ENCODE measurements at places on chromosomes 16 and 17. TPM values are rescaled to one million over a fixed set of nuclear protein-coding genes. Genes with fewer than 3 reads are reported as not detected.

- peaks cover 14% of the 10 kb centered on the region for H3K4me1 ChIP-seq
- H3K27ac ChIP-seq: no peak overlapping the region
- no peak for DNase-seq
- H3K4me3 ChIP-seq: no peak overlapping the region
- H3K36me3 ChIP-seq: no peaks in the 10 kb centered on the region
Observed at GRCh38 chr17:57251211-57251787, 5.0 kb upstream of the MSI2 start.

DNA sequence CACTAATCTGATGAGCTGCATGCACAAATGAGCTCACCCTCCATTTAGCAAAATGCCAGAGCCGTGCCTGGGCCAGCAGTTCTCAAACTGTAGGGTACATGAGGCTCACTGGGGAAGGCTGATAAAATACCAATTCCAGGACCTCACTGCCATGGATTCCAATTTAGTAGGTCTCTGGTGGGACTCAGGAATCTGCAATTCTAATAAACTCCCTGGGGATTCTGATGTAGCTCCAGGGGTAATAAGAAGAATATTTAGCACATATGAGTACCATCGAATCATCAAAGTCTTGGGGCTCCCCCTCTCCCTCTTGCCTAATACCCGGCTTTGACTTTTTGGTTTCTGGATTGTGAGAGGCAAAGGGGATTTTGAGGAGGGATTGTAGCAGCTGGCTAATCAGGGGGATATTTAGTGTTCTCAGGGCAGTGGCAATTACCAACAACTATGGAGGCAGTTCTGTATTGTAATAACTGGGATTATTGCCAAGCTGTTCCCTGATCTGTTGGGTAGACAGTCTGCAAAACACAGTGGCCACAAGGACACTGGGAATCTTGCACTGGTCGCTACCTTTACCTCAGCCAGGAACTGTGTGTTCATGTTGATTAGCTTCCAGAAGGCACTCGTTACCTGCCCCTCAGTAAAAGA, 140.4 kb downstream of the SHISA9 start:
- H3K4me1 ChIP-seq: peaks cover 33% of the 10 kb centered on the region
- no peaks in the 10 kb centered on the region for H3K27me3 ChIP-seq
- DNase-seq: no peak
- H3K4me3 ChIP-seq: no peak overlapping the region

DNA sequence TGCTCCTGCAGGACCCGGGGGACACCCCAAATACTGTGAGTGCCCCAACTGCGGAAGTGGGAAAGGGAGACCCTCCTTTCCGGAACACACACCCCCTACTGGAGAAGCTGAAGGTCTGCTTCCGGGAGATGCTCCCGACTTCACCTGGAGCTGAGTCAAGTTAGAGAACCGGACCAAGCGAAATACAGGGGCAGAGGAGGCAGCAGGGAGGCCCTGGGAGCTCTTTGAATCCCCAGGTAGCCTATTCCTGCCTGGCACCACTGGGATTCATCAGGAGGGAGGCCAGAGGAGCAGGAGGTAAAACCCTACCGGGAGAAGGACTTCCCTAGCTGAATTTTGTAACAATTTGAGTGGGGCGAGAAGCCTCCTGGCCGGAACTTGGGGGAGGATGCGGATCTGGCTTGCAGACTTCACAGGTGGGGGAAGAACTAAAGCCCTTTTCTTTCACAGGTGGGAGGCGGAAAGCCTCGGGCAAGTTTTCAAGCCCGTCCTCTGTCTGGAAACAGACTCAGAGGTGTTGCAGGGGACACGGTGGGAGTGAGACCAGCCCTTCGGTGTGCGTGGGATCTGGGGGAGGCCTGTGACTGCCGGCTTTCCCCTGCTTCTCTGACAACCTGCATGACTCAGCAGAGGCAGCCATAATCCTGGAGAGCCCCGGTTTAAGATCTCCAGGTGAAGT, 22.4 kb upstream of the TEKT1 start:
- DNase-seq: peak; percentile 64
- H3K4me3 ChIP-seq: peak overlapping the region; percentile 78
- peak overlapping the region; percentile 66 for H3K27ac ChIP-seq
- peaks cover 3% of the 10 kb centered on the region for H3K36me3 ChIP-seq

The DPEP3 gene
- total RNA-seq: 2.7 TPM

DNA sequence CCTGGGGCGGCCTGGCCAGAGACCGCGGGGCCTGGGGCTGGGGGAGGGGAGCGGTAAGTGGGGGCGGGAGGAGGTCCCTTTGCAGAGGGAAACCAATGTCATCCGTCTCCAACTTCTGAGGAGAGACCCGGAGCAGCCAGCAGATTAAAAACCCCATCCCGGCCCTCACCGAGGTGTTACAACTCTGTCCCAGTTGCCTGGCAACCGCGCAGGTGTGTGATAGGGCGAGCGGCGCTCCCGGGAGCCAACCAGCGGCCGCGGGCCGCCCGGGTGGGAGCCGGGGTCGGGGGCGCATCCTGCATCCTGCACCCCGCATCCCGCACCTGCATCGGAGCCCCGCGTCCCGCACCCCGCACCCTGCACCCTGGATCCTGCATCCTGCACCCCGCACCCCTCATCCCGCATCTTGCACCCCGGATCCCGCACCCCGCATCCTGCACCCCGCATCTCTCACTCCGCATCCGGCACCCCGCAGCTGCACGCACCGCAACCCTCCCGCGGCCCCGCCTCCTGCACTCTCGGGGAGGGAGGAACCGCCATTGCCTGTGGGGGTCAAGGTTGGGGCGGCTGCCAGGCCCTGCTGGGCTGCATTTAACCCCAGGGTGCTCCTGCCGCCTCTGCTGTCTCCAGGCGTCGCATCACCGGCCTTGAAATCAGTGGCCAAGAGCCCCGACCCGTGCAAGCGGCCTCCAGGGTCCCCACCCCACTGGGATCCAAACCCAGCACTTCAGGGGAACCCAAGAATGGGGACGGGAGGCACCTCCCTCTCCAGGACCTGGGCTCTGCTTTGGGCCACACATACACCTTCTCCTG, 47.3 kb downstream of the RTN4RL1 start:
- H3K4me1 ChIP-seq: peaks cover 2% of the 10 kb centered on the region
- peak; percentile 78 for DNase-seq
- H3K27me3 ChIP-seq: peaks cover 38% of the 10 kb centered on the region
- H3K27ac ChIP-seq: no peak overlapping the region

DNA sequence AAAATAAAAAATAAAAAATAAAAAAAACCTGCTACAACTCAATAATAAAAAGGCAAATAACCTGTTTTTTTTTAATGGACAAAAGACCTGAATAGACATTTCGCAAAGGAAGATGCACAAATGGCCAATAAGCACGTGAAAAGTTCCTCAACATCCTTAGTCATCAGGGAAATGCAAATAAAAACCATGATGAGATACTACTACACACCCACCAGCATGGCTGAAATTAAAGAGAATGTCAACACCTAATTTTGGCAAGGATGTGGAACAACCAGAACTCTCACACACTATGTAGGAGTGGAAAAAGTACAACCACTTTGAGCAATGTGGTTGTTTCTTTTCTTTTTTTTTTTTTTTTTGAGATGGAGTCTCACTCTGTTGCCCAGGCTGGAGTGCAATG, 24.6 kb downstream of the COG7 start:
- no peak overlapping the region for H3K4me3 ChIP-seq
- H3K27ac ChIP-seq: no peak overlapping the region
- H3K27me3 ChIP-seq: no peaks in the 10 kb centered on the region
- peaks cover 2% of the 10 kb centered on the region for H3K4me1 ChIP-seq
- DNase-seq: no peak

- no peak overlapping the region for H3K27ac ChIP-seq
- DNase-seq: no peak
- H3K36me3 ChIP-seq: peaks cover 8% of the 10 kb centered on the region
- H3K4me1 ChIP-seq: peaks cover 5% of the 10 kb centered on the region
Observed at GRCh38 chr16:10992797-10993196, 48.4 kb downstream of the CLEC16A start.

DNA sequence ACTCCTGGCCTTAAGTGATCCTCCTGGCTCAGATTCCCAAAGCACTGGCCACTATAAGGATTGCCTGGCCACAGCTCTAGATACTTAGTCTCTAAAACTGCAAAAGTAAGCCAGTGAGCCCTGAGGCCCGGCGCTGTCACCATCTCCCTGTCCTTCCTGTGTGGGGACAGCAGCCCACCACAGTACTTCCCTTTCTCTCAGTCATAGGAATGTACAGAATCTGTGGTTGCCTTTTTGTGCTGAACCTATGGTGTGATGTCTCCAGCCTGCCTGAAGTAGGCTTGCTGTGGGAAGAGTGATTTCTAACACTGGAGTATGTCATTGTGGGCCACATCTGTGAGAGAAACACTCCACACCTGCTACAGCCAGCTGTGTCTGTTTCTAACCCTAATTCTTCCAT, 24.7 kb downstream of the NTAN1 start:
- no peak overlapping the region for H3K4me3 ChIP-seq
- no peaks in the 10 kb centered on the region for H3K27me3 ChIP-seq
- no peak for DNase-seq
- H3K27ac ChIP-seq: no peak overlapping the region
- peaks cover 49% of the 10 kb centered on the region for H3K36me3 ChIP-seq
- H3K4me1 ChIP-seq: peaks cover 8% of the 10 kb centered on the region

The EFNB3 gene
- 14.5 TPM for total RNA-seq

DNA sequence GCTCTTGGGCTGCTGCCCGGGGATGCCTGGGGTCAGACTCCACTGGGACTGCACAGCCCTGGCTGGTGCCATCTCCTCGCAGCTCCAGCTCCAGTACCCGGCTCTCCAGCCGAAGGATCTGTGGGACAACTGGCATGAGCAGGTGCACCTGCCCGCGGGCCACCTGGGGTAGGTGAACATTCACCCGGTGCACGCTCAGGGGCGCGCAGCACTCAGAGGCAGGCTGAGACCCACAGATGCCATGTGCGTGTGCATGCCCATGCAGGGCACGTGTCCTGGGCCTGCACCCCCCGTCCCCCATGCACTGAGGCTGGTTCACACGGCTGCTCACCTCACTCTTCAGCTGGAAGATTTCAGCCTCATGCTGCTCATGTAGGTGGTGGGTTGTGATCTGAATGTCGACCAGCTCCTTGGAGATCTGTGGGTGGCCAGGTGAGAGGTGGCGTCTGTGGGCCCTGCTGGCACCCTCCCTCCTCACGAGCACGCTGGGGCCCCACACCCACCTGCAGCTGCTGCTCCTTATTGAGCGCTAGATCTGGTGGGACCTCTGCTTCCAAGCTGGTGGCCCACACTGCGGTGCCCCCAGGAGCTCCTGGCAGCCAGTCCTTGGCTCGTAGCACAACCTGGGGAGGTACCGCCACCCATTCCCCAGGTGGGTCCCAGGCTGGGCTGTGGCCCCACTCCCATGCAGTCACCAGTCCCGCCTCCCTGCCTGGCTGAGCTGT, 618 bp downstream of the CCDC78 start:
- no peaks in the 10 kb centered on the region for H3K4me1 ChIP-seq
- peaks cover 2% of the 10 kb centered on the region for H3K27me3 ChIP-seq
- peak overlapping the region; percentile 69 for H3K4me3 ChIP-seq
- no peak overlapping the region for H3K27ac ChIP-seq

GRCh38 chr17:64146418-64147109, 16.6 kb upstream of the ERN1 start:
- peak; percentile 28 for DNase-seq
- H3K4me1 ChIP-seq: peaks cover 23% of the 10 kb centered on the region
- no peaks in the 10 kb centered on the region for H3K27me3 ChIP-seq
- H3K27ac ChIP-seq: no peak overlapping the region

The SLC2A4 gene
- total RNA-seq: 5.6 TPM

DNA sequence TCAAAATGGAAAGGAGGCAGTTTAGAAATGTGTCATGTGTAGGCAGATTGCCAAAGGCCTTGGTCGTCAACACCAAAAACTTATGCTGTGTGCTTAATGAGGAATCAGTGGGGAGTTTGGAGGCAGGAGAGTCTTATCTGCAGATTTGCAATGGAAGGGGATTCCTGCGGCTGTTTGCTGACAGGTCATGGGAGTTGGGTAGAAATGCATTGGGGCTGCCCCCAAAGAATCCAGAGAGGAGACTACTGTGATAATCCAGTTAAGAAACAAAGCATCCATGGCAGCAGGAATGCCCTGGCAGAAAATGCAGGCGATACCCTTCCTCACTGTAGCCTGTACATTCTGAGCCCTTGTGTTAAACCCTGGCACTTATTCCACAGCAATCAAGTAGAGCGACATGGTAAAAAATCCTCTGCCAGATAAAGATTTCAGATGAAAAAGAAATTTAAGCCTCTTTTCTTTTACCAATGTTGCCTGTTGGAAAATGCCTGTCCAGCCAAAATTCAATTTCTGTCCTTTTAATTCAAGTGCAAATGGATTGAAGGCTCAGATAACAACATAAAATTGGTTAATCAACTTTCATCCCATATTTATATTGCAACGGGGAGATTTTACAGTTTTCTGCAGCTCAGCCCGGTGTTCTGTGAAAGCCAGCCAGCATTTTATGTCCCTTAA, 491.0 kb upstream of the CDH5 start:
- H3K27ac ChIP-seq: 0 out of 2 replicates have a peak overlapping the region, but pooled peaks have one; percentile 34
- no peaks in the 10 kb centered on the region for H3K27me3 ChIP-seq
- 0 out of 2 replicates have a peak, but pooled peaks cover 3% of the 10 kb centered on the region for H3K4me1 ChIP-seq
- no peak for DNase-seq
- no peak overlapping the region for H3K4me3 ChIP-seq
- H3K36me3 ChIP-seq: no peaks in the 10 kb centered on the region

- peaks cover 24% of the 10 kb centered on the region for H3K4me1 ChIP-seq
- no peak overlapping the region for H3K4me3 ChIP-seq
- no peaks in the 10 kb centered on the region for H3K27me3 ChIP-seq
- no peak for DNase-seq
- H3K36me3 ChIP-seq: no peaks in the 10 kb centered on the region
- H3K27ac ChIP-seq: no peak overlapping the region
Observed at GRCh38 chr16:82655072-82655714, 28.4 kb downstream of the CDH13 start.

The INPP5K gene
- total RNA-seq: 26.8 TPM

DNA sequence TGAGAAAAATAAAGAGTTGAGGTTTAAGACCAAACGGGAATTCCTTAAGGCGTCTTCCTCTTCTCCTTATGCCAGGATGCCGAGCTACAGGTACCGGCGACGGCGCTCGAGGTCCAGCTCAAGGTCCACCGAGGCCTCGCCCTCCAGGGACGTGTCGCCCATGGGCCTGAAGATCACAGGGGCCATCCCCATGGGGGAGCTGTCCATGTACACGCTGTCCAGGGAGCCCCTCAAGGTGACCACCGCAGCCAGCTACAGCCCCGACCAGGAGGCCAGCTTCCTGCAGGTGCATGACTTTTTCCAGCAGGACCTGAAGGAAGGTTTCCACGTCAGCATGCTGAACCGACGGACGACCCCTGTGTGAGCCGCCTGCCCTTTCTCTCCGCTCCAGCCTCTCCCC, 13.7 kb upstream of the CACNG1 start:
- no peak for DNase-seq
- no peak overlapping the region for H3K4me3 ChIP-seq
- H3K27ac ChIP-seq: no peak overlapping the region
- H3K4me1 ChIP-seq: no peaks in the 10 kb centered on the region
- H3K36me3 ChIP-seq: no peaks in the 10 kb centered on the region

The SLC7A6OS gene
- 22.6 TPM for total RNA-seq

The IRX3 gene
- 1.1 TPM for total RNA-seq
